CD8-positive, alpha-beta T cell (primary cell): ENCODE measurements at places on chromosomes 7 and 10.

- peak; percentile 67 for DNase-seq
These were observed 26.4 kb downstream of the HIF1AN start for GRCh38 chr10:100562008-100562672.

GRCh38 chr7:52475001-52475582 lies 560.3 kb upstream of the POM121L12 start:
- DNase-seq: no peak

DNA sequence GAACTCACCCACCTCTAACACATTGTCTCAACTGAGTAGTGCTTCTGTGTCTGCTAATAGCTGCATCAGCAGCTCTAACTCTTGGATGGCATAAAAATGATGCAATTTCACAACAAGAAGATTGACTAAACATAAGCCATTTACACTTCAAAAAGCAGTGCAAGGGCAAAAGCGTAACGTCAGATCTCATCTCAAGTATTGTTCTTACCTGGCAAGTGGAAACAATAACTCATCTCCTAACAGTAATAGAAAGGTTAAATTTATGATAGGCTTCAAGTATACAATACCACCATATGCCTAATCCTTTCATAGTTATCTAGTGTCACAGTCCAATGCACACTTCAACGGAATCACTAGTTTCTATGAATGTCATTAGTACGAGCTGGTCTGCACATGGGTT lies 14.8 kb downstream of the TPK1 start:
- DNase-seq: no peak

DNA sequence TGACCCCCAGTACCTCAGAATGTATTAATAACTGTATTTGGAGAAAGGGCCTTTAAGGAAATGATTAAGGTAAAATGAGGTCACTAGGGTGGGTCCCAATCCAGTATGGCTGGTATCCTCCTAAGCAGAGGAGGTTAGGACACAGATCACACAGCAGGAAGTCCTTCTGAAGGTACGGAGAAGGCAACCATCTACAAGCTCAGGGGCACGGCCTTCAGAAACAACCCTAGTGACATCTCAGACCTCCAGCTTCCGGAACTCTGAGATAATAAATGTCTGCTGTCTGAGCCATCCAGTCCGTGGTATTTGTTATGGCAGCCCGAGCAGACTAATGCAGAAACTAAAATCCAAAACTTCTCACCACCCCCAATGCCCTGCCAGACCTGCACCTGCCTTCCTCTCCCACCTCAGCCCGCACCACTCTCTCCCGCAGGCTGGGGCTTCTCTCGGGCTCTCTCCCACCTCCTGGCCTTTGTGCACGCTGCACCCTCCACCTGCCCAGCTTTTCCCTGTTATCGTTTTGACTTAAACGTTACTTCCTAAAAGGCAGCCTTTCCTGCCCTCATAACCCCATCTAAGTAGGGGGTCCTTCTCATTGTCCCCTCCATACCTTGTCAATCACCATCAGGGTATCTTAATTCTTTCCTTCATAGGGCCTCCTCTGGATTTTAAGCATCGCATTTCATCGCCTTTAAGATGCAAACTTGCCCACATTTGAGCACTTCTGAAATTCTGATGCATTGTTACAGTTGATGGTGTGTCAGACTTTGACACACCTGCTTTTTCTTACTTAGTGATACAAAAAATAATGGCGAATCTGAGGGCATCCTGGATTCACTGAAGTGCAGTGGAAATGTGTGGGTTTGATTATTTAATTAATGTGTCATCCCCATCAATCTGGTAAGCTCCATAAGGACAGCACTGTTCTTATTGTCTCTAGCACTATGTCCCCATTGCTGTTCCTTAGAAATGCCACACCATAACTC lies 32.2 kb upstream of the AQP1 start:
- DNase-seq: no peak

- DNase-seq: peak; percentile 8
These were observed 179.8 kb upstream of the CSTF2T start for GRCh38 chr10:51879238-51879637.

GRCh38 chr10:117754770-117755658 lies 212.5 kb downstream of the EMX2 start:
- DNase-seq: no peak

GRCh38 chr10:27536437-27536836 lies 32.3 kb downstream of the RAB18 start:
- no peak for DNase-seq

DNA sequence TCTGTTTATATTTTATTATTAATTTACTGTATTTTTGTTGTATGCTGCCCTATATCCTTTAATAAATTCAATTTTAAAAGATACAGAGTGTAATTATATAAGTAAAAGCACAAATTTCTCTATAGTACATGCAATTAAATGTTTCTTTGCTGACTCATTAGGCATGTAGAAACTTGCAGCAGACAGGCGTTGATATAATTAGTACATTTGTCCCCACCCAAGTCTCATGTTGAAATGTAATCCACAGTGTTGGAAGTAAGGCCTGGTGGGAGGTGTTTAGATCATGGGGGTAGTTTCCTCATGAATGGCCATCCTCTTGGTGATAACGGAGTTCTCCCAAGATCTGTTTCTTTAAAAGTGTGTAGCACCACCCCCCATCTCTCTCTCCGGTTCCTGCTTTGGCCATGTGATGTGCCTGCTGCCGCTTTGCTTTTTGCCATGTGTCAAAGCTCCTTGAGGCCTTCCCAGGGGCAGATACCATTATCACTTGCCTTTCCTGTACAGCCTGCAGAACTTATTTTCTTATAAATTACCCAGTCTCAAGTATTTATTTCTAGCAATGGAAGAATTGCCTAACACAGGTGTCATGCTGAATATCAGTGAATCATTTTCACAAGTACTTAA lies 63.7 kb downstream of the TSPAN12 start:
- no peak for DNase-seq

GRCh38 chr10:73413108-73413527 lies 740 bp downstream of the ANXA7 start:
- DNase-seq: no peak

DNA sequence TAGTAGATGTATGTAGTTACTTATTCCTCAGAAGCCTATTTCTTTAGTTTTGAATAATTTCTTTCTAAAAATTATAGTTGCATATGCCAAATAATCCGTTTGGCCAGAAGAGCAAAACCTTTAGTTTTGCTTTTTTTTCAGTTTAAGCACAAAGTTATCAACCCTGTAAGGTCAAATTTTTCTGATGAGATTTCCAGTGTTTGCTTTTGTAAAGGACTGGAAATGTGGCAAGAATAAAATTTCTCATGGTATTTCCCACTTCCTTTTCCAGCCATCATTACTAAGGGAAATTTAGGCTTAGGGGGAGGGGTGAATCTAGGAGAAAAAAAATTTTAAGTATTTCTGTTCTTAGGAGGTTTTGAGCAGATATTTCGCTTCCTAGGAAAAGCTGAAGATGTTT lies 7.6 kb downstream of the CALD1 start:
- no peak for DNase-seq

GRCh38 chr7:94451187-94451586 lies 56.5 kb downstream of the COL1A2 start:
- DNase-seq: no peak

DNA sequence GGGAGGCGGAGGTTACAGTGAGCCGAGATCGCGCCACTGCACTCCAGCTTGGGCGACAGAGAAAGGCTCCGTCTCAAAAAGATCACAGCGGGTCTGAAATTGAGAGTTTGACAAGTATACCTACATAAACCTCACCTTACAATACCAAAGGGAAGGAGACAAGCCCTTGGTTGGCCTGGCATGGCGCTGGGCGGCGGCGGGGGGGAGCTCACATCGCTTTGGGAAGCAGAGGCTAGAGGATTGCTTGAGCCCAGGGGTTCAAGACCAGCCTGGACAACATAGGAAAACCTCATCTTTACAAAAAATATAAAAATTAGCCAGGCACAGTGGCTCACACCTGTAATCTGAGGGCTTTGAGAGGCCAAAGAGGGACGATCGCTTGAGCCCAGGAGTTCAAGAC lies 1.1 kb upstream of the ARPC1A start:
- no peak for DNase-seq

GRCh38 chr10:108911814-108912541 lies 1011.3 kb downstream of the XPNPEP1 start:
- DNase-seq: no peak

DNA sequence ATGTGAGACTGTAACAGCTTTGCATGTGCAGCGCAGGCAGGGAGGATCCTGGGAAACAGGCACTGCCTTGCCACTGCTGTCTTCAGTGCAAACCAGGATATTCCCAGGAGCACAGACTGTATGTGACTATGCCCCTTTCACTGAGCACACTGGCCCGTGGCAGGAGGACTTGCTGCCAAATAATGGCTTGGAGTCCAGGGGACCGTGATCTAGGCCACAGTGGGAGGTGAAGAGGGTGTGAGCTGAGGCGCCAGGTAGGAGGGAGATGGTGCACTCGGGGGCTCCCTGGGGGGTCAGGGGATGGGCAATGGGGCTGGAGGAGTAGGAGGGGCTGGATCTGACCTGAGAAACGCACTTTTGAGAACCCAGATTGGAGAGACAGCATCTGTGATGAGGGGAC lies 193.4 kb upstream of the ZNF32 start:
- DNase-seq: no peak

DNA sequence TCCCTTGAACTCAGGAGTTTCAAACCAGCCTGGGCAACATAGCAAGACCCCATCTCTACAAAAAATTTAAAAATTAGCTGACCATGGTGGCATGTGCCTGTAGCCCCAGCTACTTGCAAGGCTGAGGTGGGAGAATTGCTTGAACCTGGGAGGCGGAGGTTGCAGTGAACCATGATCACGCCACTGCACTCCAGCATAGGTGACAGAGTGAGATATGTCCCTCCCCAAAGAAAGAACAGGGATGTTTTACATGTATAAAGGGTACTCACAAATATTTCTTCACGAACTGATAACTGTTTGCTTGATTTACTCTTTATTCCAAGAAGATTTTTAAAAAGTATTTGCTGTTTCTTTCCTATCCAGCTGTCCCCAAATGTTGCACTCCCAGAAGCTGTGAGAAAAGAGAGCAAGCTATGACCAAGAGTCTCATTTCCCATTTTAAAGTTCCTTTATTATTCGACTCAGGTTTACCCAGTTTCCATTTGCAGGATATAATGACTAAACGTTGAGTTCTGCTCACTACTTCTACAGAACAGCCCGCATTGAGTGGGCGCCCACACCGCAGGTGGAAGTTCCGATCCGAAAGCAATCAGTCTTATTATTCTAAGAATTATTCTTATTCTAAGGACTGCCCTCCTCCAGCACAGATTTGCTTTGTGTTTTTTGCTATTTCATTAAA lies 90.7 kb downstream of the APBB1IP start:
- no peak for DNase-seq

GRCh38 chr7:132580717-132581285 lies 4.5 kb upstream of the PLXNA4 start:
- peak; percentile 64 for DNase-seq

DNA sequence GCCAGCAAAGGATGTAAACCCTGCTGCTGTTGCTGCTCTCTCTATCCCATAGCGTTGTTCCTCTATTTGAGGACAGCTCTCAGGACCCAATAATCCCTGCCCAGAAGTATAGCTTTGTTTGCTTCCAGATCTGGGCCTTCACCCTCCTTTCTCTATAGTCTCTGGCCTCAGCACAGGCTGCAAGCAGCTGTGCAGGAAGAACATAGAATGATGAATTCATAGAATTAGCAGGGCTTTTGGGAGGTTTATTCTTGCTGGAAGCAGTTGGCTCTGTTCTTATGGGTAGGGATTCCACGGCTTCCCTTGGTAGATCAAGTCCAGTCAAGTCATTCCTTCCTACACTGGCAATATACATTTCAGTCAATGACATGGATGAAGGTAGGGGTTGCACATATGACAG lies 354.7 kb downstream of the HPSE2 start:
- DNase-seq: no peak

- no peak for DNase-seq
These were observed 400.5 kb downstream of the IPMK start for GRCh38 chr10:57867241-57867640.

DNA sequence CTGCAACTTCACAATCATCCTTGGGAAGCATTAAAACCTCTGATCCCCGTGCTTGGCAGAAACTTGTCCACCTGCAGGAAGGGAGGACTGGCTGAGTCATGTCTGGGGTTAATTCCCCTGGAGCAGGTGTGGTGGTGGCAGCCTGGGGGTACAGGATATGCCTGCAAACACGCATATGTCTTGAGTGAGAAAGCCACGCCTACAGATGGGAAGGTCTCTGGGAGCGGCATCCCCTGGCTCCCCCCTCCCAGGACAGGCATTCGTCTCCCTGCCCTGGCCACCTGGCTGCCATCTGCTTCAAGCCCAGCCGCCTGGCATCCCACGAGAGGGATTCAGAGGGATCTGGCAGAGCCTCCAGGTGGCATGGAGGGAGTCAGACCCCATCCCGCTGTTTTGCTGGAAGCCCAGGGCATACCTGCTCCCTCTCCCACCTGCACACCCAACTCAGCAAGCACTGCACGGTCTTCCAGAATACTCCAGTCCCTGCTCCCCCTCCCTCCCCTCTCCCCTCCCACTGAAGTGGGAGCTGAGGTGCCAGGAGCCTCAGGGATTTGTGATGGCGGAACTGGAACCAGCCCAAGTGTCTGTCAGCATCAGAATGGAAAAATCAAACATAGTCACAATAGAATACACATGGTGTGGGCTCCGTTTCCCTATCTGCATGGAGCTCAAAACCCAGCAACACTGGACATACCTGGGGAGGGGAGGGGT lies 61.0 kb downstream of the CAMK2B start:
- DNase-seq: no peak
